ENCODE measurements at places on chromosomes 3 and 15.
A peak's percentile ranks its signal among the peaks of the same experiment; 100 is the strongest.

GRCh38 chr3:7874116-7874515, 627.5 kb upstream of the LMCD1 start:
- peak; percentile 2 for DNase-seq

DNA sequence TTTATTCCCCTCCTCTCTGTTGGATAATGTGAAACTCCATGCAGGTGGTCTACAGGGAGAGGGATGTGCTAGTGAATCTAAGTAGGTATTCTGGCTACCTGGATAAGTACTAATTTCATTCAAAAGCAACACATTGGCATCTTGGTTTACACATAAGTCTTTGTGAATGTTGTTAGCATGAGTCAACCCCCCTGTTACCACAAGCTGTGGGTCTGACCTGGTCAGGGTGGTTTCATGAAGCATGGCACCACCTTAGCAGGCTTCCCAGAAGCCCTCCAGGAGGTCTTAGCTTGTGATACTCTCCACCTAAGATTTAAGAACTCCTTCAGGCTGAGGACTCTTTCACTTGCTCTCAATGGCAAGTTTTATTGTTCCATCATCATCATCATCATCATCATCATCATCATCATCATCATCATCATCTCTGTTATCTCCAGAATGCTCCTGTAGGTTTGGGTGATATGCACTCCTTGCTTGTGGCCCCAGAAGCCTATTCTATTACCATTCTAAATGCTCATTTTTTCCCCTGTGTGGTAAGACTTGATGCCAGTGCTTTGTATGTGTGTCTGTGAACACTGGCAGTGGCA, 62.8 kb downstream of the EPHB1 start:
- DNase-seq, result no peak

DNA sequence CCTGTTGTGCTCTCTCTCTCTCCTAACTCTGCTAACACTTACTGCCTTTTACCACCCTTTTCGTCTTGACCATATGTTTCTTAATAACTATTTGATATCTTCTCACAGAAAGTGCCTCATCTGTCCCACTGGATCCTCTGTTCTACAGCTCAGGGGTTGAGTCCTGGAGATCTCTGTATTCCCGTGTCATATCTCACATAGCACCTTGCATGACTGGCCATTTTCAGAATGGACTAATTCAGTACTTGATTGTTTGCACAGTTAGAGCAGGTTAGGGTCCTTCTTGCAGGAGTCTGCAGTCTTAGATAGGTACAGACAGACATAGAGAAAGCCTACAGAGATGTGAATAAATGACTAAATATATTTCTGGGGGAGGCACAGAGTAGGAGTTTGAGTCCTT, 20.9 kb downstream of the HACD3 start:
- no peak for DNase-seq

GRCh38 chr15:91268510-91268909, 168.5 kb downstream of the SV2B start:
- DNase-seq, result no peak

DNA sequence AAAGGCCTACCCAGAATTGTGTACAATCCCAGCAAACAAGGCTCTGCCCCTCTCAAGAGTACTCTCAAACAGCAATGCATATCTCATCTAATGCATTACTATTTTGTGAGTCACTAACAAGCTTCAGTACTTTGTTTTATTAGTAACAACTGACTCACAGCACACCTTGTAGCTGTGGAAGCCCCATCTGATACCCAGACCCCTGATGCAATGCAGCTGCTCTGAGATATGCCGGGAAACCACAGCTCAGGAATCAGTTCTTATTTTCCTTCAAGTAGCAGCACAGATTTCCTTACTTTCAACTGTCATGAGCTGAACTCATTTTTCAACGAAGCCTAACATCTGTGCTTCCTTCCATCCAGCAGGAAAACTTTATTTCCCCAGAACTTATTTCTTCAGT, 37.8 kb downstream of the CCNL1 start:
- peak; percentile 95 for DNase-seq

DNA sequence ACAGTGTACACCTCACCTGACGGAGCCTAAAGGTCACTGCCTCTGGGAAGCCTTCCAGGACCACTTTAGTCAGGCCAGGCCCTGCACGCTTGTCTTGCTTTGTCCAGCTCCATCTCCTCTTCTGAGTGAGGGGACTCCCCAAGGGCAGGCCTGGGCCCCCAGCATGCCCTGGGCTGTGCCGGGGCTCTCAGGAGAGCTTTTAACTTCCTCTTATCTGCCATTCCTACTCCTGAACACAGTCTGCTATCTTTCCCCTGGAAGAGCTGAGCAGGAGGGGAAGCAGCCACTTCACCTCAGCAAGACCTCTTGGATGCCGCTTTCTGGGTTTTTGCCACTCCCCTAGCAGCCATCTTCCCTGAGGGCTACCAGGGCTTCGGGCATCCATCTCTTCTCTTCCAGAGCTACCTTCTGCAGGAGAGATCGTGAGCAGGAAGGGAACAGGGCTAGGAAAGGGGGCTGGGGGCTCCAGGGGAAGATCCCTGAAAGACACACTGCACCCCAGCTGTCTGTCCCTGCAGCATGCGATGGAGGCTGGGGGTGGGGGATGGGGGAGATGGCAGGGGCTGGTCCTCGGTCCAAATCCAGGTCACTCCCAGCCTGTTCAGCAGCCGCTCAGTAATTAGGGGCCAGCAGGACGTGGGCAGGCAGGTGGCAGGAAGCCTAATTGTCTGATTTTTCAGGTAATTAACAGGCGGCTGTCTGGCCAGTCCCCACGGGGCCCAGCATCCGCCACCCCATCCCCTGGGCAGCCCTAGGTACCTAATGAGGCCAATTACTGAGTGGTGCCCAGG, 19.9 kb upstream of the RPL29 start:
- DNase-seq, result no peak

DNA sequence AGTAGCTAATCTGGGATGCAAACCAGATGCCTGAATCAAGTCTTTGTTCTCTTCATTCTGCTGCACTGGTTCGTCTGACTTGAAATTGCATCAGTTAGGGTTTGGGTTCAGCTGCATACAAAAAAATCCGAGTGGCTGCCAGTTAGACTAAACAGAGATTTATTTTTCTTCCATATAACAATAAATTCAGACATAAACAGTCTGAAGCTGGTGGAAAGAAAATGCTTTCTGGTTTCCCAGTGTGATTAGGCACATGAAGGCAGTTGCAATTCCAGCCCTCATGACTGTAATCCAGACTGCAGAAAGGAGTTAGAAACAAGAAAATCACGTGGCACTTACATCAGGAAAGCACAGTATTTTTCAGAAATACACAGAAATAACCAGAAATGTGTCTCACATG, 930.7 kb downstream of the MCTP2 start:
- peak; percentile 32 for DNase-seq

DNA sequence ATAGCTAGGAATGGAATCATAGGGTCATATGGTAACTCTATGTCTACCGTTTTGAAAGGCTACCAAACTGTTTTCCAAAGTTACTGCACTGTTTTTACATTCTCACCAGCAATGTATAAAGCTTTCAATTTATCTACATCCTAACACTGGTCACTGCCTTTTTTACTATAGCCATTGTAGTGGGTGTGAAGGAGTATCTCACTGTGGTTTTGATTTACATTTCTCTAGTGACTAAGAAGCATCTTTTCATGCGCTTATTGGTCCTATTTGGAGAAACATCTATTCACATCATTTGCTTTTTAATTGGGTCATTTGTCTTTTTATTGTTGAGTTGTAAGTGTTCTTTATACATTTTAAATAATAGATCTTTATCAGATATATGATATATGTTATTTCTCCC, 53.3 kb downstream of the PIK3R4 start:
- no peak for DNase-seq

DNA sequence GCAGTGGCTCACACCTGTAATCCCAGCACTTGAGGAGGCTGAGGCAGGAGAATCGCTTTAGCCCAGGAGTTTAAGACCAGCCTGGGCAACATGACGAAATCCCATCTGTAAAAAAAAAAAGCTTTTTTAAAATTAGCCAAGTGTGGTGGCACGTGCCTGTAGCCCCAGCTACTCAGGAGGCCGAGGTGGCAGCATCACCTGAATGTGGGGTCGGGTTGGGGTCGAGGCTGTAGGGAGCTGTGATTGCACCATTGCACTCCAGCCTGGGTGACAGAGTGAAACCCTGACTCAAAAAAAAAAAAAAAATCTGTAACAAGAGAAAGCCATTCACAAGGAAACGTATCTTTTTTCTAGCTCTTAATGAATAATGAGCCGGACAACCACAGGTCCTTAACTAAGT, 74.7 kb upstream of the DLG1 start:
- DNase-seq, result no peak

GRCh38 chr3:15223685-15224572, 17.9 kb downstream of the CAPN7 start:
- no peak for DNase-seq

DNA sequence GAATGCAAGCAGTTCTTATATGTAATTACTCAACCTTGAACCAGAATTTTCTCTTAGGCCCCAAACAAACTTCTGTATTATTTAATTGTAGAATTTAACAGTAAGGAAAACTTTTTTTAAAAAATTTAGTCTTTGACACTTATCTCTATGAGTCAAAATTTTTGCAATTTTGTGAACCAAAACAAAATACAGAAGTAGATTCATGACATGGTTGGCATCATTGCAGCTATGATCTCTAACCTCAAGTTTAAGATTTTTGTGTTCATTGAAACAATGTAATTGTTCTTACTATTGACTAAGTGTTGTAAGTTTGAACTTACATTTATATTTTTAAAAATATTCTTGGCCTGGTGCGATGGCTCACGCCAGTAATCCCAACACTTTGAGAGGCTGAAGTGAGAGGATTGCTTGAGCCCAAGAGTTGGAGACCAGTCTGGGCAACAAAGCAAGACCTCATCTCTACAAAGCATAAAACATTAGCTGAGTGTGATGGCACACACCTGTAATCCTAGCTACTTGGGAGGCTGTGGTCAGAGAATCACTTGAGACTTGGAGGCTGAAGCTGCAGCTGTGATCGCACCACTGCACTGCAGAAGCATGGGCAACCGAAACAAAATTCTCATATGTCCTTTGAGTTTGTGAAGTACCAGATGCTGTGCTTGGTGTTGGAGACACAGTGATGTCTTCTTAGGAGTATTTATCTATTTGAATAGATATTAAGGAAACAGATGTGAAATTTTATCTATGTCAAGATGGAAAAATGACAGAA, 39.7 kb downstream of the STT3B start:
- peak; percentile 26 for DNase-seq

GRCh38 chr3:101138817-101139216, 145.6 kb upstream of the ABI3BP start:
- no peak for DNase-seq

DNA sequence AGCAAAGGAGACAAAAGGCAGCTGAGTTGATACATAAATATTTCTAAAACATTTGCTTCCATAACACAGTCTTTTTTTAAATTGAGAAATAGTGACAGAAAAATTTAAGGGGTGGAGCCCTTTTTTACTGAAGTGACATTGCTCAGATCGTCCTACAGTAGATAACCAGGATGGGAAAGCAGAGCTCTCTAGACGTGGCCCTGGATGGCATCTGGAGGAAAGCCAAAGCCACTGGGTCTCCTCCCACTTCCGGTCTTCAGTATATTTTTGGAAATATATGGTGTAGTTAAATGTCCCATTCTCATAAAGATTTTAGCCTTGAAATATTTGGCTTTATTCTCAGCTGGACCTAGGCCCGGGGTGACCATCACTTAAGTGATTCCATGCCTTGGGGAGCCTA, 326.1 kb downstream of the ZNF621 start:
- no peak for DNase-seq

GRCh38 chr3:112688819-112689218, 47.9 kb upstream of the CCDC80 start:
- peak; percentile 72 for DNase-seq

- DNase-seq, result no peak
These were observed 29.1 kb downstream of the IRAK2 start for GRCh38 chr3:10193692-10194327.

- no peak for DNase-seq
These were observed 1.5 kb downstream of the ABTB1 start for GRCh38 chr3:127674101-127674721.

- DNase-seq, result no peak
These were observed 3.3 kb downstream of the RNF13 start for GRCh38 chr3:149816311-149816710.

DNA sequence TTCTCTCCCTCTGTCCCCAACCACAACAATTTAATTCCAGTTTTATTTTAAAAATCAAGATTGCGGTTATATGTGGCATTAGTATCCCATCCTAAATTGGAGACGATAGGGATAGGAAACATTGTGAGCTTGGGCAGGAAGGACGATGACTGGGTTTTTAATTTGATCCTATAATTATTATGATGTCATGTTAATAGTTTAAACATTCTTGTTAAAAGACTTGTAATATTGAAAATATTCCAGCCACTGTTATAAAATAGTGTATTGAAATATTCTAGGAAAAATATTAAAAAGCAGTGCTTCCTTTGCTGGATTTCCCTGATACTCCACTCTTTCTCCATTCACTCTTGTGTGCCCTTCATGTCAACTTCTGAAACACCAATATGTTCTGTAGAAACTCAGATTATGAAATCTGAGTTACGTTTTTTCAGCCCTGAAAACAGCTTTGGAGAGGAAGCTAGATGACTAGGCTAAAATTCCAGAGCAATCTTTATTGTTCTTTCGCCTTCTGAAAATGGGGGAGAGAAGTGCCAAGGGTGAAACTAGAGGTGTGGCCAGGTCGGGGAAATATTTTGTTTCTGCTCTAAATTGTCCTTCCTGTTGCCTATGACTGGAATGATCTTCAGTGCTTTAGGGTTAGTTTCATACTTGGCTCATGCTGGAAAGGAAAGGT, 46.1 kb upstream of the MAP3K13 start:
- peak; percentile 85 for DNase-seq

All from fibroblast of the aortic adventitia (primary cell).